Mesendoderm (in vitro differentiated cells): ENCODE measurements at places on chromosomes 16 and 17.

DNA sequence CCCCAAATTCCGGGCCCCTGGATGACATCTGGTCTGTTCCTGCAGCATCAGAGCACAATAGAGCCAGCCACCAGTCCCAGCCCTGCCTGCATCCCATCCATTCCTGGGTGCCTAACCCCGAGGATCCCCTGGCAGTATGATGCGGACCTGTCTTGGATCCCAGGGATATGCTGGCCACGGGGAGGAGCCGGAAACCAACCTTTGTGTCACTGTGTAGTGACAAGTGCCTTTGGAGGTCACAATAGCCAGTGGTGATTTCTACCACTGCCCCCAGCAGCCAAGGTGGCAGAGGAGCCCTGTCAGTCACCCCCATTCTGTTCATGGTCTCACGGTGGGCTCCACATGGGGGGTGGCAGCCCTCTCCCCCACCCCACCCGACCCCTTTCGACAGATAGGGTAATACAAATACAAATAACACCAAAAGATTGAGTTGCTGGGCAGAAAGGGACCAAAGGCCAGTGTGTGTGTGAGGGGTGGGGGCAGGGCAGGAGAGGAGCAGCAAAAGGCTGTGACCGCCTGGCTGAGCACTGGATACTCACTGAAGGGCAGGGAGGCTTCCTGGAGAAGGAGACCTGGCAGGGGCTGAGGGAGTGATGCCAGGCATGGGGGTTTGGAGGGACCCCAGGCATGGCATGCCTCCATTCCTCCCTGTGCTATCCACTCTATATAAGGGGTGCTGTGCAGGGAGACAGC is 29.0 kb upstream of the MEOX1 start:
- no peak for DNase-seq

DNA sequence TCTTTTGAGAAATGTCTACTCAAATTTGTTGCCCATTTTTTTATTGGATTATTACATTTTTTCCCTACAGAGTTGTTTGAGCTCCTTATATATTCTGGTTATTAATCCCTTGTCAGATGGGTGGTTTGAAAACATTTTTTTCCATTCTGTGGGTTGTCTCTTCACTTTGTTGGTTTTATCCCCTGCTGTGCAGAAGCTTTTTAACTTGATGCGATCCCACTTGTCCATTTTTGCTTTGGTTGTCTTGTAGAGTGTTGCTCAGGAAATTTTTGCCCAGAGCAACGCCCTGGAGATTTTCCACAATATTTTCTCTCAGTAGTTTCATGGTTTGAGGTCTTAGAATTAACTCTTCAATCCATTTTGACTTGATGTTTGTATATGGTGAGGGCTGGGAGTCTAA is 592.8 kb upstream of the GOT2 start:
- DNase-seq = no peak

GRCh38 chr17:16439303-16439791 is 24.0 kb downstream of the TRPV2 start:
- no peak for DNase-seq

- no peak for DNase-seq
Measured at GRCh38 chr16:88994695-88995094, 17.7 kb upstream of the CBFA2T3 start.
